Common myeloid progenitor, CD34-positive (primary cell): ENCODE measurements at places on chromosomes 7 and 10.

DNA sequence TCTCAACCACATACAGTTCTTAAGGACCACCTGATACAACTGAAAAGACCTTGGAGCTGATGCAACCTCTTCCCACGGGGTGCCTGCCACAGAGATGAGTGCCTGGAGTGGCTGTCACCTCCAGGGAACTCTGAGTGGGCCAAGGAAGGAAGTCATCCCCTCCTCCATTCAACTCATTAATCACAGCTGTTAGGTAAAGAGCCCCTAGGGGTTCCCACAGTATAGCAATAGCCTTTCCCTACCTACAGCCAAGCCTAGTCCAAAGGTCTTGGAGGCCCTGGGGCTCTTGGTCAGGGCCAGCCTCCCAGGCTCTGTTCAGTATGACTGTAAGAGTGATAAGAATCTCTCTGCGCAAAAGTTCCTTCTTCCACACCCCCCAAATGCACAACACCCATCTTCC is 70.4 kb upstream of the NFE2L3 start:
- no peak for DNase-seq
- no peak overlapping the region for H3K4me3 ChIP-seq
- H3K36me3 ChIP-seq = no peaks in the 10 kb centered on the region
- H3K4me1 ChIP-seq = no peaks in the 10 kb centered on the region

DNA sequence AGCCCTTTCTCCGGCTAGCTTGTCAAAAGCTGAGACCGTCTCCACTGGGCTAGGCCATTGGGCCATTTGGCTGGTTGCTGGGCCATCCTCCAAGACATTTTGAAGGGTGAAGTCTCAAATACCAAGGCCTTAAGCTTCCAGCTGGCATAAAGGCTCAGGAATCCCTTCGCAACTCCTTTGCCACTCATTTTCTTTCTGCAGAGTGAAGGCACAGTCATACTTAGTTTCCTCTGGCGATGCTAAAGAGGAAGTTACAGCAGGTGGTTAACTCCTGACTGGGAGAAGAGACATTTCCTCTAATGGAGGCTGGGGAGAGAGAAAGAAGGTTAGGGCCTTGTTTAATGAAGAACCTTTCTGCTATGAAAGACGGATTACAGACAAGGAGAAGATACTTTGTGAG is 4.8 kb upstream of the REPIN1 start:
- no peaks in the 10 kb centered on the region for H3K36me3 ChIP-seq
- DNase-seq = peak; percentile 91
- H3K4me3 ChIP-seq = peak overlapping the region; percentile 27
- H3K27ac ChIP-seq = peak overlapping the region; percentile 62
- peaks cover 81% of the 10 kb centered on the region for H3K4me1 ChIP-seq

GRCh38 chr7:76310102-76310957 is 7.9 kb downstream of the HSPB1 start:
- H3K27ac ChIP-seq = no peak overlapping the region
- H3K27me3 ChIP-seq = no peaks in the 10 kb centered on the region
- no peak for DNase-seq
- H3K4me3 ChIP-seq = no peak overlapping the region

DNA sequence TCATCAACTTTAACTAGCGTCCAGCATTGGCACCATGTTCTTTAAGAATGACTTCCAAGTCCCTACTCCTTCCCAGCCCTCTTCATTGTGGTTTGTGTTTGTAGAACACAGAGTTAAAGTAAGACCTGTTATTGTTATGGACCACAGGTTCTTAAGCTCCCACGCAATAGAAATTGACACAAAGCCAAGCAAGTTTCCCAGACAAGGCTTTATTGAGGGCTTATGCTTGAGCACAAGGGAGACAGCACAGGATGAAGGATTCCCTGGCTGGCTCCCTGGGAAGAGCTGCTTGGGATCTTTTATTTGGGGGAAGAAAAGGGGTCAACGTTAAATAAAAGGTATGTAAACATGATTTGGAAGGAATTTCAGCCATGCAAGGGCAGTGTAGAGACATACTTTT is 44.3 kb upstream of the PRKCQ start:
- DNase-seq = no peak
- H3K36me3 ChIP-seq = no peaks in the 10 kb centered on the region
- H3K4me1 ChIP-seq = no peaks in the 10 kb centered on the region

DNA sequence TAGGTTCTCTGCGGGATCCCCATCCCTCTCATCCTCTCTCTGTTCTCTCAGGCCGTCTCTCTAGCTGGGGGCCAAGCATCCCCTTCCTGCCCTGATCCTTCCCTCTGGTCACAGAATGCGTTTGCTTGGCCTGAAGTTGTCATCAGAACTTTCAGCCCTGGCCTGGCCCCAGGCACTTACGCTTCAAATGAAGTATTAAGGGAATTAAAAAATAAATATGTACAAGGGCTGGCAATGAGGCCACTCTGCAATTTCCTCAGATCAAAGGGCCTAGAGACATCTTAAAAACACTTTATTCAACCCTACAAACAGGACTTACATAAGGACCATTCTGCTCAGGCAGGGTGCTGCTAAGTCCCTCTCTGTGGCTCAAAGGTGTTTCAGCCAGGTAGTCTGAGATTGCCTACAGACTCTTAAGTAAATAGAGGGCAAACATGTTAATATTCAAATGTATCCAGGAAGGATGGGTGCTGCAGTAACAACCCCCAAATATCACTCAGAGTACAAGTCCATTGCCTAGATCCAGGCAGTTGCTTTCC is 16.0 kb downstream of the SFTPD start:
- H3K36me3 ChIP-seq = no peaks in the 10 kb centered on the region
- DNase-seq = no peak
- peaks cover 21% of the 10 kb centered on the region for H3K27me3 ChIP-seq
- H3K27ac ChIP-seq = no peak overlapping the region

DNA sequence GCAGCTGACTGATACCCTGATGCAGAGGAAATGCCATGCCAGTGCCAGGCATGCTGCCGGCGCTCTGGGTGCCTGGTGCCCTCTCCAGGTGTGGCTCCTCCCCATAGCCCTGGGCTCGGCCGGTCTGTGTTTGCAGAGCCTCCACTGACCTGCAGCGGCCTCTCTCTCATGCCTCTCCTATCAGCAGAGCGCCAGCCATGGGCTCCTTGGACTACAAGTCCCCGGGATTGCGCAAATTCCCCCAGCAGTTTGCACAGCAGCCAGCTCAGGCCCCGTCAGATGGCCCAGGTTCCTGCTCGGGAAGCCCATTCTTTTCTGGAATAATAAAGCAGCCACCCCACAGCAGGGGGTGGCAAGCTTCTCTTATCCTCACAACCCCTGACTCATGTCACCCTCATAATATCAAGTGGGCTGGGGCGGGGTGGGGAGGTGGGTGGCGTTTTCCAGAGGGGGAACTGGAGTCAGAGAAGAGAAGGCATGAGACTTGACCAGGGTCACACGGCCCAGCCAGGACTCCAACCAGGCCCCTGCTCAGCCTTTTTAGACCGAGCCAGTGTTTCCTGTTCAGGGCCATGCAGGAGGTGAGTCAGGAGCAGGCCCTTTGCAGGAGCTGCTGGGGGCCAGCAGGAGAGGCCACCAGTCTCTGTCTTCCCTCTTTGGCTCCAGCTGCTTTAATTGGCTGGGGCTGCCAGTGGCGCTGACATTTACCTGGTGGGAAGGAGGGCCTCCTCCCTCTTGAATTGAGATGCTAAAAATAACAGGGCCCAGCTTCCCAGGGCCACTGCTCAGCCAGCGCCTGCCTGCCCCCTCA is 58.6 kb downstream of the ZMIZ1 start:
- H3K27me3 ChIP-seq = no peaks in the 10 kb centered on the region
- H3K36me3 ChIP-seq = peaks cover 87% of the 10 kb centered on the region
- H3K4me1 ChIP-seq = peaks cover 82% of the 10 kb centered on the region
- DNase-seq = peak; percentile 40
- H3K4me3 ChIP-seq = no peak overlapping the region

DNA sequence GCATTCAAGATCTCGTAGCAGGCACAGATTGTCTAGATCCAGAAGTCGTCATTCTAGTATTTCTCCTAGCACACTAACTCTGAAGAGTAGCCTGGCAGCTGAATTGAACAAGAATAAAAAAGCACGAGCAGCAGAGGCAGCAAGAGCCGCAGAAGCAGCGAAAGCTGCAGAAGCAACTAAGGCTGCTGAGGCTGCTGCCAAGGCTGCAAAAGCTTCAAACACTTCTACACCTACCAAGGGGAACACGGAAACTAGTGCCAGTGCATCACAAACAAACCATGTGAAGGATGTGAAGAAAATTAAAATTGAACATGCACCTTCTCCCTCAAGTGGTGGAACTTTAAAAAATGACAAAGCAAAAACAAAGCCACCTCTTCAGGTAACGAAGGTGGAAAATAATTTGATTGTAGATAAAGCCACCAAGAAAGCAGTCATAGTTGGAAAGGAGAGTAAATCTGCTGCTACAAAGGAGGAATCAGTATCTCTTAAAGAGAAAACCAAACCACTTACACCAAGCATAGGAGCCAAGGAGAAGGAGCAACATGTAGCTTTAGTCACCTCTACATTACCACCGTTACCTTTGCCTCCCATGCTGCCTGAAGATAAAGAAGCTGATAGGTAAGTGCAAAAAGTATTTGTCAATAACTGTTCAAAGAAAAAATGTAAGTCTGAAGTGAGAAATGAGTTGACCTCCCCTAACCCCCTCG is 37.7 kb downstream of the CDK13 start:
- peaks cover 13% of the 10 kb centered on the region for H3K36me3 ChIP-seq
- H3K4me3 ChIP-seq = no peak overlapping the region
- no peaks in the 10 kb centered on the region for H3K4me1 ChIP-seq
- H3K27ac ChIP-seq = no peak overlapping the region
- no peaks in the 10 kb centered on the region for H3K27me3 ChIP-seq

- peak; percentile 42 for DNase-seq
- H3K36me3 ChIP-seq = no peaks in the 10 kb centered on the region
- H3K27me3 ChIP-seq = peaks cover 5% of the 10 kb centered on the region
- H3K4me1 ChIP-seq = no peaks in the 10 kb centered on the region
- no peak overlapping the region for H3K27ac ChIP-seq
These were observed 90.0 kb upstream of the STK17A start for GRCh38 chr7:43492896-43493295.

DNA sequence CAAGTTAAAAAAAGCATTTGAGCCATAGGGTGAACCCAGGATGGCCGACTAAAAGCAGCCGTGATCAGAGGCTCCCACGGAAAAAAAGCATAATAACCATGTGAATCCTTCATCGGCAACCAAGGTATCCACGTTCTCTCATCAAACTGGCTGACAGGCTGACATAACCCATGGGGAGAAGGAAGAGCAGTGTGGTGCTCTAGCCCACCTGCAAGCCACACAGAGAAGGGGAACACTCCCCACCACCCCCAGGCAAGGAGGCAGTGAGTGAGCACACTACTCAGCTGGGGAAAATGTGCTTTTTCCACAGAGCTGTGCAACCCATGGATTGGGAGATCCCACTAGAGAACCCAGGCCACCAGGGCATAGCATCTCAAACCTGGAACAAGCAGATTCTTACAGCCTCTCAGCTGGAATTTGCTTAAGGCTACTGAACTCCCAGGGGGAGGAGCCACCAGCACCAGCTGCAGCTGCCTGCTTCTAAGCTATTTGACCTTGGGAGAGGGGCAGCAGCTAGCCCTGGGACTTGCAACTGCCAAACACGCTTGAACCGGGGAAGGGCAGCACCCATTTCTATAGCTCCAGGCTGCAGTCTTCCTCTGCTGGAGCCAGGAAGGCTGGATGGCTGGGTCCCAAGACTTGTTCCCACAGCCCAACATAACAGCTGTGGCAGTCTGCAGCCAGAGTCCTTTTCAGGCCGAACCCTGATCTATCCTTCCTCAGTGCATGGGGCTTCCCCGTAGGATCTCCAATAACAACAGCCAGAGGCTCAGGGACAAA is 178.2 kb upstream of the NRG3 start:
- no peak overlapping the region for H3K4me3 ChIP-seq
- H3K36me3 ChIP-seq = no peaks in the 10 kb centered on the region
- DNase-seq = no peak
- no peaks in the 10 kb centered on the region for H3K4me1 ChIP-seq
- no peak overlapping the region for H3K27ac ChIP-seq

DNA sequence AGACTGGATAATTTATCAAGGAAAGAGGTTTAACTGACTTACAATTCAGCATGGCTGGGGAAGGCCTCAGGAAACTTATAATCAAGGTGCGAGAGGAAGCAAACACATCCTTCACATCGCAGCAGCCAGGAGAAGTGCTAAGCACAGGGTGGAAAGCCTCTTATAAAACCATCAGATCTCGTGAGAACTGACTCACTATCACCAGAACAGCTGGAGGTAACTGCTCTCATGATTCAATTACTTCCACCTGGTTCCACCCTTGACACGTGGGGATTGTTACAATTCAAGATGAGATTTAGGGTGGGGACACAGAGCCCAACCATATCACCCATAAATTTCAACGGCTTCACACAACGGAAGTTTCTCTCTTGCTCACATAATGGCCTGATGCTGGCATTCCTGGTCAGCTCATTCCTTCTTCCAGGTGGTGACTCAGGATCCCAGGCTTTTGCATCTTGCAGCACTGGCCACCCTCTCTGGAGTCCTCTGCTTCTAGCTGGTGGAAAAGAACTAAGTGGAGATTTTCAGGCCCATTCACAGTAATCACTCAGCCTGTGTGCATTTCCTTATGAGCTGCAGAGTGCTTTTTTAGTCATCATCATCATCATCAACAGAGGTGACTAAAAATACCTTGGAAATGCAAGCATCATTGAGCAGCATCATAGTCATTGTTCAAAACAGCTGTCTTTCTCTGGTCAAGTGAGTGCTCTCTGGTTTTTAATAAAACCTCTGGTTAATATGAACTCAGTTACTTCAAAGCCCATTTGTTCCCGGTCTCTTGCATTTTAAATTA is 308.1 kb downstream of the SFMBT2 start:
- DNase-seq = no peak
- no peaks in the 10 kb centered on the region for H3K27me3 ChIP-seq
- H3K27ac ChIP-seq = no peak overlapping the region

DNA sequence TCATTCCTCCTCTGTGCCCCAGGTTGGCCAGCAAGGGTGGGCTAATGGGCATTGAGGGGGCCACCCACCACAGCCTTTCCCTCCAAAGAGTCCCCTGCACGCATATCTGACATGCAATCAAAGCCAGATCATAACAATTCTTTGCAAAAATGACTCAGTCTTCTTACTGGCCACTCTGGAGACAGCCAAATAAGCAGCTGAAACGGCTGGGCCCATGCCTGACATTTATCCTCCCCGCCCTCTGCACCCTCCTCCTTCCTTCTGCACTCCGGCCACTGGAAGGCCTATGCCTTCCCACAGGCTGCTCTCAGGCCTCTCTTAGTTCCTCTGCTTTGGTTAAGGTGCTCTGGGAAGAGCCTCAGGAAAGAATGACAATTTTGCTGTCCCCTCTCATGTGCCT is 29.2 kb upstream of the NPFFR1 start:
- no peaks in the 10 kb centered on the region for H3K27me3 ChIP-seq
- H3K36me3 ChIP-seq = no peaks in the 10 kb centered on the region
- H3K4me1 ChIP-seq = peaks cover 10% of the 10 kb centered on the region
- no peak overlapping the region for H3K27ac ChIP-seq

DNA sequence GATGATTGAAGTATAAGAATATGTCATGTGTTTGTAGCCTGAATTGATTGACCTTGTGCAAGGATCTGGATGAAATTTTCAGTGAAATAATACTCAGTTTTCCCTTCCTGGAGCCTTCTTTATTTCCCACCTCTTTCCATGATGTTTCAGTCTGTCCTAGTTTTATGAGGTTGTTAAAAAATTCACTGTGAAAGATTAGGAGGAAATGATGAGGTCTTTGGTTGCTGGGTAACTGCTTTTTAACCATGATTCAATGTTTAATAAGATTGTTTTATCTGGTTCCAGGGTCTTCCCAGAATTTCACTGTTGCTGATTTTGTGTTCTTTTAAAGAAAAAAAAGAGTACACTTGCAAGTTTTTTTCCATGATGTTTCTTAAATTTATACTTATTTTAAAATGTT is 221.5 kb downstream of the MBL2 start:
- no peak for DNase-seq
- H3K27ac ChIP-seq = no peak overlapping the region
- no peak overlapping the region for H3K4me3 ChIP-seq
- no peaks in the 10 kb centered on the region for H3K27me3 ChIP-seq
